Activated T-cell treated with anti-CD3 and anti-CD28 coated beads for 24 hours (primary cell): ENCODE measurements at places on chromosomes 2 and 18.

- DNase-seq: no peak
Measured at GRCh38 chr2:82539280-82539621, 1919.8 kb downstream of the SUCLG1 start.

DNA sequence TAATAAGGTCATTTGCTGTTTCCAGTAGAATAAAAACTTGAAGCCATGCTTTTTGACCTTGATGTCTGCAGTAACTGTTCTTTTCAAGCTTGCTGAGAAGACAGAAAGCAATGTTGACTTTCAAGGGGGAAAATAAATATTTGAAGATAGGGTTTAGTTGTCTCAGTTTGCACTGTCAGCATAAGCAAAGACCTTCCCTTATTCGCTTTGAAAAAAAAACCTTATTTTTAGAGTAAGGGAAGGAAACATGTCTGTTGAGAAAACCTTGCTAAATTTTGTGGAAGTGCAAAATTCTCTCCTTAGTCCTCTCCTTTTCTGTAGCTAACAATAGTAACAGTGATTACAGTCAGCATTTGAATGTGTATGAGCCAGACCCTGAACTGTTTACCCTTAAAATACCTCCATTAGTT is 43.1 kb downstream of the MAP4K4 start:
- DNase-seq: no peak

GRCh38 chr2:31138037-31138962 is at the start of gene GALNT14:
Gene GALNT14 (minus strand): TSS chr2:31138440. CDS start chr2:31138086, 354 bp downstream.
- peak; percentile 22 for DNase-seq

GRCh38 chr18:58481321-58482180 is 147.3 kb downstream of the ALPK2 start:
- DNase-seq: no peak

DNA sequence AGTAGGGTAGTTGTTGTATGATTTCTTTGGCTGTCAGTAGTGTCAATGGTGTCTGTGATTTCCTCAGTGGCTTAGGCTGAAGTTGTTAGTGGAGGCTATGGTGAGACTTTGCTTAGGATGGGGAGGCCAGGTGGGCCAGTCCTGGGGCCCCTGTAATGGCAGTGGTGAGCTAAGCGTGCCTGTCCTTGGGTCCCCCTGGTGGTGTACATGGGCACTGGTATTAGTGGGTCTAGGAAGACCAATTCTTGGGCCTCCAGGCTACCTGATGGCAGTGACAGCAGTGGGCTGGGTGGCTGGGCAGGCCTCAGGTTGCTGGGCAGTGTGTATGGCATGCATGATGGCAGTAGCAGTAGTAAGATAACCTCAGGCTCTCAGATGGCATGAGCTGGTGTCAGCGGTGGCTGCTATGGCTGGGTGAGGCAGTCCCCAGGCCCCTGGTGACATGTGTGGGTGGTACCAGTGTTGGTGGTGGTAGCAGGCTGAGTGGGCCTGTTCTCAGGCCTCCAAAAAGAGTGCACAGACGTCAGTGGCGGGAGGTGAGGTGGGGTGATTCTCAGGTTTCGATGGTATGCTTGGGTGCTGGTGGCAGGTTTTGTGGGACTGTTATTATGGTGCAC is 103.2 kb downstream of the KLHL14 start:
- DNase-seq: no peak

DNA sequence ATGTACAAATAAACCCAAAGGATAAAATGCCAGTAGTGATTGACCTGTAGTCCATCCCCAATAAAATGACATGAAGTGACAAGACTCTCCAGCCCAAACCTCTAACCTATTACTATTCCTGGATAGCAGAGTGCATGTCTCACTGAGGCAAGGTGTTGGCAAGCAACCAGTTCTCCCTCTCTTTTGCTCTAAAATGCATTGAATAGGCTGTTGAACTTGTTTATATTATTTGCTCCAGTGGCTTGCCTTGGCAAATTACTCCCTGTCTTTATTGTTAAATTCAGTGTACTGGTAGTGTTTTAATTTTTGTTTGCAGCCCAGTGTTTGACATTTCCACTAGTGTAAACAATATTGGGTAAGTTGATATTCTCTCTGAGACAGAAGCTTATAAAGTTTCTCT is 70.5 kb downstream of the CSRNP3 start:
- DNase-seq: no peak

- no peak for DNase-seq
Measured at GRCh38 chr18:46278481-46279465, 174.6 kb downstream of the HAUS1 start.
